ENCODE measurements at places on chromosomes 16 and 17. TPM values are rescaled to one million over a fixed set of nuclear protein-coding genes. Genes with fewer than 3 reads are reported as not detected.

- DNase-seq, result no peak
Observed at GRCh38 chr17:38768417-38768816, 15.9 kb downstream of the PSMB3 start.

- no peak for DNase-seq
Observed at GRCh38 chr17:19709841-19710240, 6.5 kb downstream of the SLC47A2 start.

DNA sequence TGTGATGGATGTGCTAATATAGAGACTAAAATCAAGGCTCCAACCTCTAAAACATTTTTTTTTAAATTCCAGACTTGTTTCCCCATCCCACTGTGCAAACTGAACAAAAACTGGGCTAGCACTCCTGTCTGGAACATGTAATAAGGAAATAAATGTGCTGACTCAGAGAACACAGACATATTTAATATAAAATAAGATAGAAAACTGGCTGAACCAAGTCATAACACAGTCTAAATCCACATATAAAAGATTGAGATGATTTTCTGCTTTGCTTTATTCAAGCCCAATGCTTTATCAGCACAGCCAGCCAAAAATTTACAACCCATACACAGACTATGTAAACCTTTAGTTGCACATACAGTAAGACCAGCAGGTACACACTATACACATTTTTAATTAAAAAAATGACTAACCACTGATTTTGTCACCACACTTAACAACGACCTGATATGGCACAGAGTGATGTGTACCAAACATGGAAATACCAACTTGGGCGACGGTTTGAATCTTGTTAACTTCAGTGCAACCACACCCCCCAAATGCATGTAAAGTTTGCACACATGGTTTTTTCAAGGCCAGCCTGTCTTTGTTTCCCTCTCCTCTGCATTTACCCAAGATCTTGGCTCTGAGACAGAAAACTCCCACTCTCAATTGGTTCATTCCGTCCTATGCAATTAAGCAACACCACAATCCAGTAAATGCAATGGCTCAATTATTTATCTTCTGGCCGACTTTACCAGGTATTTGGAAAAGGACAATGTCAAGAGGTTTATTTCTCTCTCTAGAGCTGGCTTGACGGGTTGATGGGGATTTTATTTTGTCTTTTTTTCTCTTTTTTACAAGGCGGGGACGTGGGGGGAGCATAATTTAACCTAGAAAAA, 1.2 kb downstream of the STAT3 start:
- peak; percentile 74 for DNase-seq

DNA sequence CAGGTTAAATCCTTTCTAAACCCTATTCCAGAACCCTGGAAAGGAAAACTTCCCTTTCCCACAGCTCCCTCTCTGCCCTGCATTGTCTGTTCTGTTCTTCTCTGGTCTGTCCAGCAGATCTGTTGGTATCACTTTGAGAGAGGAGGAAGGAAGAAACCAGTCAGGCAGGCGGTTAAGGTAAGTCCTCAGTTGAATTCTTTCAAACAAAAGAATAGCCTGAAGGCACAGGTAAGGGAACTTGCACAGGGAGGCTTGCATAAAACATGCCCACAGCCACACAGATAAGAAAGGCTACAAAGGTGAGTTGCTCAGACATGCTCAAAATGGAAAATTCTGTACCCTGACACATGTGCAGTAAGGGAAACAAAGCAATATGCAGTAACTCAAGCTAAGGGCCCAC, 595.7 kb upstream of the CDH5 start:
- DNase-seq, result no peak

GRCh38 chr17:78674595-78675315, 97.6 kb upstream of the DNAH17 start:
- no peak for DNase-seq

DNA sequence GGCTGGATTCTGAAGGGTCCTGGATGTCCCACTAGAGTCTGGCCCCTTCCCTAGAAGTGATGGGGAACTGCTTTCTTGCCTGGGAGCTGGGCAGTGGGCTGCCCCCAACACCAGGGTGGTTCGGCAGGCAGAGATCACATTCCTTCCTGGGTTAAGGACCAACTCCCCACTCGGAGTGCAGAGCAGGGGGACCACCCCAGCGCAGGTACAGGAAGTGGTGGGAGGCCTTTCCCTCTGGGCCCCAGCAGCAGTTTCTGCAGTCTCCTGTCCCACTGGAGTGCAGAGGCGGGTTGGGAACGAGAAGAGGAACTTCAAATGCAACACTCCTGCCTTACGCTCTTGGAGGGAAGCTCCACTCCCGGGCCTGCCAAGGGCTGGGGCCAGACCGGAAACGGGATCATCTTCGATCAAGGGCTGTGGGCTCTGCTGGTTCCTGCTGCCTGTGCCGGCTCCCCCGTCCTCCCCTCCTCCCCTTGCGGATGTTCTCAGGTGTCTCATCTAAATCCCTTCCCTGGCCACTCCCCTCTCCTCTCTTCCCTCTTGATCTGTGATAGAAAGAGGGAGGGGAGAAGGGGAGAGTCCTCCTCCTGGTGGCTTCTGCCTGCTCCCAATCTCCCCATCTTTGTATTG, 9.0 kb upstream of the NGFR start:
- no peak for DNase-seq

GRCh38 chr16:57530522-57531252, 5.7 kb downstream of the CCDC102A start:
- DNase-seq, result no peak

- peak; percentile 90 for DNase-seq
Observed at GRCh38 chr16:74760007-74760767, 14.4 kb downstream of the FA2H start.

GRCh38 chr16:23683487-23683886, 4.8 kb downstream of the PLK1 start:
- no peak for DNase-seq

- DNase-seq, result no peak
Observed at GRCh38 chr16:80515374-80515773, 25.4 kb upstream of the DYNLRB2 start.

- no peak for DNase-seq
Observed at GRCh38 chr17:83154311-83155127, 75.1 kb downstream of the METRNL start.

- DNase-seq, result peak; percentile 64
Observed at GRCh38 chr17:37676115-37676925, 33.1 kb upstream of the DDX52 start.

- DNase-seq, result no peak
Observed at GRCh38 chr17:40425741-40426140, 8.0 kb upstream of the TOP2A start.

Gene EVPLL
- not detected for total RNA-seq

Gene PRCD
- total RNA-seq, result not detected

Gene SLC35G6
- total RNA-seq, result not detected

Gene NETO2
- total RNA-seq, result 31.4 TPM

Gene TBC1D3I
- total RNA-seq, result not detected

Gene HOXB1
- not detected for total RNA-seq

Gene GPR179
- not detected for total RNA-seq

Gene PPM1E
- under 0.01 TPM for total RNA-seq

Gene HSD17B2
- 0.18 TPM for total RNA-seq

Data from IMR-90 (cell line).